ENCODE measurements at places on chromosomes 11 and 22.

GRCh38 chr11:102577182-102577581, 46.6 kb upstream of the MMP7 start:
- no peak for DNase-seq

- no peak for DNase-seq
These were observed 3.5 kb upstream of the OR56A3 start for GRCh38 chr11:5938603-5938965.

- DNase-seq = no peak
These were observed 10.1 kb upstream of the BAIAP2L2 start for GRCh38 chr22:38120359-38121110.

DNA sequence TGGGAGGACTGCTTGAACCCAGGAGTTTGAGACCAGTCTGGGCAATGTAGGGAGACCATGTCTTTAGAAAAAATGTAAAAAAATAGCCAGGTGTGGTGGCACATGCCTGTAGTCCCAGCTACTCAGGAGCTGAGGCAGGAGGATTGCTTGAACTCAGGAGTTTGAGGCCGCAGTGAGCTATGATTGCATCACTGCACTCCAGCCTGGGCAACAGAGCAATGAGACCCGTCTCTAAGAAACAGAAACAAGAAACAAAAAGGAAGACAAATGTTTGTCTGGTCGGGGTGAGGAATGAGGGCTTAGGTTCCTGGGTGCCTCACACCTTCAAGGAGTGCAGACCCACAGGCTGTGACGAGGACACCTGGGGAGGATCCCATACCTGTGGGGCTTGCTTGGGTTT, 191.9 kb downstream of the CEP164 start:
- DNase-seq = no peak

DNA sequence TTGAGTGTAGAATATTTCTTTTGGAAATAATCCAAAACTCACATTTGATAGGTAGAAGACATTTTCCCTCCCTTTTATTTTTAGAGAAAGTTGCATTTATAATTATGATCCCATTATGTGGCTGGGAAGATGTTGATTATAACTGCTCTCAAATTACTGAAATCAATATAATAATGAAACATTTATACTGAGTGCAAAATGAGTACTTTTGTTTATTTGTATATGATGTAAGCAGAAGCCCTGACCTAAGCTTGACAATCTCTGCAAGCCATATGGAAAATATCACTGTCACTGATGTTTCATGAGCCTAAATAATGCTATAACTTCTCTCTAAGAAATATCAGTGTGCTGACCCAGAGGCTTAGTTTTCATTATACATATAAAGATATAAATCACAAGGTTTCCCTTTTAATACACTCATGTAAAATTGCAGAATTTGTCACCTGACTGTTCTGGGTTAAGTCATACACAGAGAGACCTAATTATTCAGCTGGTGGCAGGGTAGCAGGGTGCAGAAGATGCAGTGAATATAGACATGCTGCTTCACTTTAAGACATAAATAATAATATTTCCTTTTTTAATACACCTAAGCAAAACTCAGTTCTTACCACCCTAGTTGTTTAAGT, 99.2 kb downstream of the BBOX1 start:
- DNase-seq = no peak

- no peak for DNase-seq
These were observed 92.6 kb downstream of the CTTN start for GRCh38 chr11:70490723-70491558.

DNA sequence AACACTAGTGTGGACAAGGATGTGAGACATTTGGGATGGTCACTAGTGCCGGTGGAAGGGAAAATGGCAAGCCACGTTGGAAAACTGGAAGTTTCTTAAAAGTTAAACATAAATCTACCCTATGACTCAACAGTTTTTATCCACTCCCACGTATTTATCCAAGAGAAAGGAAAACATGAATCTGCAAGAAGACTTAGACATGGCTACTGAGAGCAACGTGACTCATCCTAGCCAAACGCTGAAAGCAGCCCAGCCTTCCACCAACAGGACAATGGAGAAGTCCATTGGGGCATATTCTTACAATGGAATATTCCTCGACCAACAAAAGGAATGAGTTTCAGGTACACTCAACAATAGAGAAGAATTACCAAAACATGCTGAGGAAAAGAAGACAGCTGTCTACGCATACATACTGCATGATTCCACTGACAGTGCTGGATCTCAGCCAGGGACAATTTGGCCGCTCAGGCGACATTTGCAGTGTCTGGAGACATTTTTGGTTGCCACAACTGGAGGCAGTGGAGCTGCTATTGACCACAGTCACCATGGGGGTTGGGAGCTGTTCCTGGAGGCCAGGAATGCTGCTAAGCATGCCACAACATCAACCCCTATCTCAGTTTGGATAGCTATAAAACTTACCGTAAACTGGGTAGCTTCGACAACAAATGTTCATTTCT, 21.2 kb downstream of the SYT13 start:
- DNase-seq = no peak

GRCh38 chr22:41288245-41288946, 2.4 kb upstream of the RANGAP1 start:
- no peak for DNase-seq

DNA sequence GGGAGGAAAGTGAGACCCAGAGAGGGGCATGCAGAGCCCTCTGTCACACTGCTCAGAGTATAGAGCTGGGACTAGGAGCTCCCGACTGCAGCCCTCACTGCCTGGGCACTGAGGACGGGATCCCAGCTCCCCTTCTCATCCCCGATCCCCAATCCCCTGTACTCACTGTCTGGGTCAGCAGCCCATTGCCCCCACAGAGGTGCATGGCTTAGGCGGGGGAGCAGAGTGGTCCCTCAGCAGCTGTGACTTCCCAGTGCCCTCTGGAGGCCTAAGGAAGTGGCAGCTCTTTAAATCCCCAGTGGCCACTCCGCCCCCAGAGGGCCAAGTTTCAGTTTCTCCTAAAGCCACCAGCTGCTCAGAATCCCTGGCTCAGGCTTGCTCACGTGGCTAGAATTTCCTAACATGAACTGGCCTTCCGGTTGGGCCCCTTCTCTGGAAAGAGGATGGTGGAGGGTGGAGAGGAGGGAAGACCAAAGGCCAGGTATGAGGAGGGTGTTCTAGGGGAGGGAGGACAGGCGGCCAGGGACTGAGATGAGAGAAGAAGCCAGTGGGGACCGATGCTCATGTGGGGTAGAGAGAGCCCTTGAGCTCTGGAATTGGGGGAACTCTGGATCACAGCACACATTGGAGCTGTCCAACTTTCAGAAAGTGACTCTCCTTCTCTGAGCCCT, at the start of gene BATF2:
Gene BATF2, minus strand, starts transcription at position 262 of the 671 bp plus-strand sequence. Its CDS starts 57 bp downstream, at position 205.
- DNase-seq = no peak

DNA sequence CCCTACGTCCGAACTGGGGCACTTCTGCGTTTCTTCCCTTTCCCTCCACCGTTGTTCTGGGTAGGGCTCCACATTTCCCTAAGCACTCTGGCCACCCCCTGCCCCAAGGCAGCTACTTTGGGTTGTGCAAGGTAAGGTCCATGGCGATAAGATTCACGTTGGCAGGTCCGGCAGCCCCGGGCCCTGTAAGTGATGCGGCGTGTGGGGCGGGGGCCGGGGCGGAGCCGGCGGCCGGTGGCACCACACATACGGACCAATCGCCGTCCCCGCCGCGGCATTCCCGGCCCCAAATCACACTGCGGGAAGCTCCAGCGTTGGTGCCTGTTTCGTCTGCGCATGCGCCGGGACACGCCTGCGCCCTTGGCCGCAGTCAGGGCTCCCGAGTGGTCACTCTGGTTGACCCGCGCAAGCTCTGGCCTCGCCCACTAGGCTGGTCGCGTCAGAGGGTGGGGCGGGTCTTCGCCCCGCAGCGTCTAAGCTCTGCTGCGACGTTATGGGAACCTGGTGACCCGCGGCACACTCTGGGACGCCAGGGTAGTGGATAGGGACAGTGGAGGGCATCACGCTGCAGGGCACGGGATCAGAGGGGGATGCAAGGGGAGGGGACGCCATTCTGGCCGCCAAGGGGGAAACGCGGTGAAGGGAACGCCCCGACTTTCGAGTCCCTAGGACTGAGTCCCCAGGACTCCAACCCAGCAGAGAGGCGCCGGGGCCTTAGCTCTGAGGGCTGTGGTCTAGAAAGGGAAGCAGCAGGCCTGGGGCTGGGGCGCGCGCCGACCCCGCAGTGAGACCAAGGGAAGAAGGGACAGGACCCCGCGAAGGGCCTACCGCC, 1.6 kb downstream of the FADS1 start:
- DNase-seq = no peak

DNA sequence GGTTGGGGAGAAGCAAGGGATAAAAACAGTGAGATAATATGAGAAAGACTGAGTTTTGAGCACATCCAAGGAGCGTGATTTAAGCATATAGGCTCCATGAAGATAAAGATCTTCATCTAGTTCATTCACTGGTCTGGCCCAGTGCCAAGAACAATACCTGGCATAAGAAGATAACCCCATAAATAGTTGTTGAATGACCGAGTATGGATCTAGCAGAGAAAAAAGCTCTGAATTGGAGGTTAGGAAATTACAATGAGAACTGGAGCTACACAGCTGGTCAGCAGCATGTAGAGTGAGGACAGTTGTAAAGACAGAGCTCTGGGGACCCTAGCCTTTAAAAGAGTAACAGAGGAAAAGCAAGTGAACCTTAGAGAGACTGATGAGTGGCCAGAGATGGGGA, 33.0 kb upstream of the PAK1 start:
- DNase-seq = no peak

- no peak for DNase-seq
These were observed 14.0 kb upstream of the MTCH2 start for GRCh38 chr11:47656260-47656885.

GRCh38 chr11:16778876-16779275, 40.4 kb downstream of the C11orf58 start:
- DNase-seq = no peak

- DNase-seq = no peak
These were observed 441.2 kb downstream of the CNTN5 start for GRCh38 chr11:99461913-99462312.

DNA sequence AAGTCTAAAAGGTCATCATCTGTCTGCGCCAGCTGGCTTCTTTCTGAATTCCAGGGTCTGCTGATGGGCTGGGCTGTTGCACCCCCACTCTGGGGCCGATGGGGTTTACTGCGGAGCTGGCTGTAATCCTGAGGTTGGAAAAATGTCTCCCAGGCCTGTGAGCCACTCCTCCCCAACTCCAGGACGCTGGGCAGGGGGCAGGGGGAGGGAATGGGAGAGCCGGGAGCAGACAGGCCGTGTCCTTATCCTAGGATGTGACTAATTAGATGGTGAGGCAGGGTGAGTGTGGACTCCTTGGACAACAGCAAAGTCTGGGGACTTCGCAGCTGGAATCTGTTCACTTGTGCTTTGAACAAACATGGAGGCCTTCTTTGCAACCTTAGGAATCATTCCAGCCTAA, 48.7 kb downstream of the LRRC32 start:
- DNase-seq = no peak

DNA sequence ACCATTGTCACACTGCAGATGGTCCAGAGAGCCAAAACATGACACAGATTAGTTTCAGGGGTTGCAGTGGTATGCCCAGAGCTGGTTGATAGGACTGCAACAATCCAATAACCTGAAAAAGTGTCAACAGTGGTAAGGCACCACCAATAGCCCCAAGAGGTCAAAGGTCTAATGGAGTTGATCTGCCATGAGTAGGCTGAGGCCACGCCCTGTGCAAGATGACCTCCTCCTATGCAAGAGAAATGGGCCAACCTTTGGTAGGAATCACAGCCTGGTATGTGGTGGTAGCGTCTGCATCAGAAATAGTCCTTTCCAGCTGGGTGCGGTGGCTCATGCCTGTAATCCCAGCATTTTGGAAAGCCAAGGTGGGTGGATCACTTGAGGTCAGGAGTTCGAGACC, 19.6 kb downstream of the GUCD1 start:
- no peak for DNase-seq

DNA sequence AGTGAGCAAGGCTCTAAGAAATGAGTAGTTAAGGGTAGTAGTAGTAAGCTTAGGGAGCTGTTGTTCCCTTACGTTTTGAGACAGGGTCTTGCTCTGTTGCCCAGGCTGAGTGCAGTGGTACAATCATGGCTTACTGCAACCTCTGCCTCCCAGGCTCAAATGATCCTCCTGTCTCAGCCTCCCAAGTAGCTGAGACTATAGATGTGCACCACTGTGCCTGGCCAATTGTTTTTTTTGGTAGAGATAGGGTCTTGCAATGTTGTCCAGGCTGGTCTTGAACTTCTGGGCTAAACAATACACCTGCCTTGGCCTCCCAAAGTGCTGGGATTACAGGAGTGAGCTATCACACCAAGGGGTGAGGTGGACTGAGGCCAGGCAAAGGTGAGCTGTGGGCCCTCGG, 10.0 kb downstream of the SMIM38 start:
- no peak for DNase-seq

DNA sequence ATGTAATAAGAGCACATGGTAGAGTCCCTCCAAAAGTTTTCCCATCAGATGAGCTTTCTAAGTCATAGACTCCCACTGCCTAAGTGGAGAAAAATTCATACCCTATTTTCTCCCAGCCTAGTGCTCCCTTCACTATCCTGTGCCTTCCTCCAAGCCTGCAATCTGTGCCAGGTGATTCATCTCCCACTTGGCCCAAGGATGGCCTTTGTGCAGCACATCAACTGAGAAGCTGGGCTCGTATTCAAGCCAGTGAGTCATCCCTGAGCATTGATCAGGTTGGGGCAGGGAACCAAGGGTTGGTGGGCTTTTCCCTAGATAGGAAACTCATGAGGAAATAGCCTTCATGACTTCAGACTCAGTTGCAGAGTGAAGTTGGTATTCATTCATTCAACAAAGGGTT, 64.6 kb downstream of the PANX1 start:
- no peak for DNase-seq

GRCh38 chr11:119794756-119795155, 65.8 kb upstream of the NECTIN1 start:
- DNase-seq = no peak

DNA sequence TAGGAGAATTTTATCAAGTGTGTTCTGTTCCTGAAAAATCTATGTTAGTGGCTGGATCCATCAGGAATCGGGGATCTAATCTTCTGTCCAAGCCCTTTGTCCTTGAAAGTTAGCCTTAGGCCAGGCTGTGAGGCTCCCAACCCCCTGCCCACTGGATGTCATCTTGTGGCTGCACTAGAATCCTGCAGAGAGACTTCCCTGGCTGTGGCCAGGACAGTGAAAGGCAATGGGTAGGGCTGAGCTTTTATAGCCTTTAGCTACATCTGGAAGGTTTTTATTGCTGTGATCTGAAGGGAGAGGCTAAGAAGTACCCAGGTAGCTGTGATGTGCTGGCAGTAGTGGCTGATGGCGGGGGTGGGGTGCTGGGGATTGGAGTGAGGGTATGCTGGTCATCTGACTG, 2.1 kb downstream of the OAF start:
- DNase-seq = no peak

GRCh38 chr11:57596266-57596885, 1.1 kb upstream of the SERPING1 start:
- no peak for DNase-seq

Data from stimulated activated CD4-positive, alpha-beta T cell treated with anti-CD3 and anti-CD28 coated beads, Interleukin-1b, Interleukin-23, amount 100 ng/mL, for 1 hour (primary cell).